Esophagus muscularis mucosa (tissue), 4 donors: ENCODE measurements at places on chromosomes 2 and 18. TPM values are rescaled to one million over a fixed set of nuclear protein-coding genes. Genes with fewer than 3 reads are reported as not detected.

GRCh38 chr2:193946806-193947205 is 1710.2 kb upstream of the SLC39A10 start:
- no peak for DNase-seq

DNA sequence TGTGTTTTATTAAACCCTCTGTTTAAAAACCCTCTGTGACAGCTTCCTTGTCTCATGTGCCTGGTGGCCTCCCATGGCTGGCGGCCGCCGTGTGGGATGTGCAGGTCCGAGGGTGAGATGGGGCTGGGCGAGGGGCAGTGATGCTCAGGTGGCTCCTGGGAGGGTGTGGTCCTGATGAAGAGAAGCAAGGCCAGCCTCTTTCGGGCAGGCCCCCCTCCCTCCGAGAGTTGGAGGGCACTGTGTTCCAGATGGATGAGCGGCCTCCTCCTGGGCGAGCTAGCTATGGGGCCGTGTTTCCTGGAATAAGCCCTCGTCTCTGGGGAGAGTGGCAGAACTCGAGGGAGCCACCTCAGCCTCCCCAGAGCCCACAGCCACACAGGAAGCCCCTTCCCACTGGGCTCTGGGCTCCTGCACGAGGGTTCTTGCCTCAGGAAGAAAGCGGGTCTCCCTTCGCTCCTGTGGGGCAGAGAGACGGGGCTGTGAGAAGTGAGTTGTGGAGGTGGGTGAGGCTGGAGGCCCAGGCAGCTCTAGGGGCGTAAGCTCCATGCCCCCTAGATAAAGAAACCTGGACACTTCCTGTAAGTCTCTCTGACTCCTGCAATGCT is 72.1 kb downstream of the ASB1 start:
- no peak for DNase-seq

DNA sequence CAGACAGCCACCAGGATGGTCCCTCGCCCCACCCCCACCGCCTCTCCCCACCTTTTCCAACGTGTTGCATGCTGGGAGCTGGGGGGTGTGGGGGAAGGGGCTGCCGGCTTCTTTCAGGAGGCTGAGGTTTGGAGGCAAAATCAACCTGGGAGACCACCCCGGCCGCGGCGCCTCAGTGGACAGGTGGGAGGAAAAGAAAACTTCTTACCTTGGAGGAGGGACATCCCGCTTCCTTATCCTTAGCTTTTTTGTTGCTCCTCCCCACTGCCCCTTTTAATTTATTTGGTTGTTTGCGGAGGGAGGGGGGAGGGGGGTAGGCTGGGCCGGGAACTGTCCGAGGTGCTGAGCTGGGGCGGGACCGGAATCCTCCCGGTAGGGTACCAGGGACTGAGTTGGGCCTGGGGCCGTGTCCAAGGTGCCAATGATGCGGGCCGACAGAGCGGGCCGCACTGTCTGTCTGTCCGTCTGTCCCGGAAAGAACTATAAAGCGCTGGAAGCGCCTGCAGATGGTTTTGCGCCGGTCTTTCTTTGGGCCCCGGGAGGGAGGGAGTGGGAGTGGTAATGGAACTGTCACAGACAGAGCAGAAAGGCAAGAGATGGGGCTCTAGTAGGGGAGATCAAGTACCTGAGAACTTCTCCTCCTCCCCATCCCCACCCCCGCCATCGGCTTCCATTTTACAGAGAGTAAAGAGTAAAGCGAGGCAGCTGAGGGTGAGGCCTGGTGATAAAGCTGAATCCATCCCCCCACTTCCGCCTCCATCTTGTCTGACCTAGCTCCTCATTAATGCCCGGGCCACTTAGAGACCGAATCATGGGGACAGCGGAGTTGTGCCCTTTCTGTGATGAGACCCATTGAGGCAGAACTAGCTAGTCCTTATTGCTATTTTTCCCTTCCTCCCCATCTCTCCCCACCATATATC is 2.4 kb downstream of the CDK5R2 start:
- DNase-seq, result no peak

- DNase-seq, result peak; percentile 31
These were observed 3.9 kb downstream of the CHST10 start for GRCh38 chr2:100413571-100413970.

DNA sequence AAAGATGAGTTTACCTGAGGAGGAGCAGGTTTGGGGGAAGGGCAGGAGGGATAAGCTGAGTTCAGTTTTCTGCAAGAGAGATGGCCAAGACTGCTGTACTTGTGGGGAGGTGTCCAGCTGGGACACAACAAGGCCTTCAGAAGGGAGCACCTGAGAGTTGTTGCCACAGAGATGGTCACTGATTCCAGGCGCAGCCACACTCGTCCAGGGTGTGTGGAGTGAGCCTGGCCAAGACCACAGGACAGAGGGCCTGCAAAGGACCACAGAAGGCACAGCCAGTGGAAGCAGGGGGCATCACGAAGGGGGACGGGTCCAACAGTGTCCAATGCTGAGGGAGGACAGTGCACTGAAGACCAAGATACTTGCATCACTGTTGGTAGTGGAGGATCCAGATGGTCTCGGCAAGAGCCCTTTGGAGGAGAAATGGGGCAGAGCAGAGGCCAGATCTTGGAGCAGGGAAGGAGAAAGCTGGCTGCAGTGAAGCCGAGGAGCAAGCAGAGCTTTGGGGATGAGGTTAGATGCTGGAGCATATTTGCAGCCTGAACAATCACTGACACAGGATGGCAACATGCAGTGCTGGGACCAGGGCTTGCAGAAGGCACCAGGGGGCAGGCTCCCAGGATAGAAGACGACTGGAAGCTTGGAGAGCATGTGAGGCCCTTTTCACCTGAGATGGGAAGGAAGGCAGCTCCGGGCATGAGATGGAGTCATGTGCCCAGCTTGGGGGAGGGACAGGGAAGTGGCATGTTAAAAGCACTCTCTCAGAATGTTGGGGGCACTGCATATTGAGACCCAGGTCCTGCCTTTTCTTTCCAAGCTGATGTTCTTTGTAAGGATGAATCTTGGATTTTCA is 214.0 kb downstream of the CYP26B1 start:
- DNase-seq, result peak; percentile 89

DNA sequence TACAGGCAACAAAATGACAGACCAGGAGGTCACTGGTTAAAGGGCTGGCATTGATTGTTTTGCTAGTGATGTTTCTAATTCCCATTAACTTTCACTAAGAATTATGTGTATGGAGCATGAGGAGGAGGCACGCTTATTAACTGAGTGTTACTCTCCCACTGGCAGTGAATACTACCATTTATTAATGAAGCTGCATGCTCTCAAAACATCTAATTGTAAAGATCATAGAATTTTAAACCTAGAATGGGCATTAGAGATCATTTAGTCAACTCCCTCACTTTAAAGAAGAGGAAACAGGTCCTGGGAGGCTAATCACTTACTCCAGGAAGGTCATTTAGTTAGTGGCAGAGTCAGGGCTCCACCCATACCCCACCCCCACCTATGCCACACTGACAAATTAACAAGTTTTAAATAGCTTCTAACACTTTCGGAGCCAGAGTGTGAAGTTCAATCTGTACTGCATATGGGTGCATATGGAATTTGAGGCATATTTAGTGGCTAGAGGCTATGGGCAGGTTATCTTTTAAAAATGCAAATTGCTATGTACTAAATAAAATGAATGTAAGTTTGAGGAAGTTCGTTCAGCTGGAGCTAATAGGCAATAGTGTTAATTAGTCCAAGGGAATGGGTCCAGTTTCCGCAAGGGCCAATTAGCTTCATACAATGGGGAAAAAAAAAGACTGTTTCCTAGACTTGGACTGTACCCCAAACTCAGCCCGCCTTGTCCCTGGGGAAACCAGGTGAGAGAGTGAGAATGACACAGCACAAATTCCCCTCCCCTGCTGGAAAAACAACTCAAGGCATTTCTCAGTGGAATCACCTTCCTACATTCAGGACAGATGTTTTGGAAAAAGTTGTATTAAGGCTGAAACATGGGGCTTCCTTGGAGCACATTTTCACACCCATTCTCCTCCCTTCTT is 178.8 kb downstream of the ICOS start:
- DNase-seq, result no peak

DNA sequence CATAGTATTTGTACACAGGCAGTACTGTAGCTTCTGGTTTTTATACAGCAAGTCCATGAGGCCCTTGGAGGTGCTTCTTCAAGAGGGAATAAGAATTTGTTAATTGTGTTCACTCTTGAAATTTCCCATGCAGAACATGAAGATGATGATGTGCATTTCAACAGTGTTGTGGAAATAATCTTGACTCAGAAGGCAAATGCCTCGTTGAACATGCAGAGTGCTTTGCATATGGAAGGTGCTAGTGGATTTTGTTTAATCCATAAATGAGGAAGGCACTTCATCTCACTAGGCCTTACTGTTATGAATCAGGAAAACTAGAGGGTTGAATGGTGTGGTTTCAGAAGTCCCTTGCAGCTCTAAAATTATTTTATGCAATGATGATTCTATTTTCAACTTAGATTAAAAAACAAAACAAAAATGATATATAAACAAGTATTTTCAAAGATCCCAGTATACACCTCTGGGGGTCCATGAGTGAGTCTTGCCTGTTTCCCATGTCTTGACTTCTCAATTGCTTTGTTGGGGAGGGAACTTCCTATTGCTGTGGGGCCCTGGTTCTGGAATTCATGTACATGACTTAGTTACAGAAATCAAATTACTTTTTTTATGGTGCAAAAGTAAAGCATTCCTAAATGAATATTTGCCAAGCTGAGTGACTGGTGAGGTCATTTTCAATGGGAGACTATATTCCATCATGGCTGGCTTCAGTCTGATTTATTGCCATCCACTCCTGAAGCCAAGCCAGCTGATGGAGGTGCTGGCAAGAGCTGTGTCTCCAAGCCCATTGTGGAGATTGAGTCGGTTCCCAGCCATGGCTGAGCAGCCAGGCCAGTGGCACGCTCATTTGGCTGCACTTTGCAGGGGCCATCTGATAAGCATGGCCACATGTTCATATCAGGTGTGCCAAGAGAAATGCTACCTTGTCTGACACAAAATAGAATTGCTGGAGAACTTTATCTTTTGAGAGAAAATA is 56.5 kb downstream of the MGAT5 start:
- DNase-seq, result no peak

DNA sequence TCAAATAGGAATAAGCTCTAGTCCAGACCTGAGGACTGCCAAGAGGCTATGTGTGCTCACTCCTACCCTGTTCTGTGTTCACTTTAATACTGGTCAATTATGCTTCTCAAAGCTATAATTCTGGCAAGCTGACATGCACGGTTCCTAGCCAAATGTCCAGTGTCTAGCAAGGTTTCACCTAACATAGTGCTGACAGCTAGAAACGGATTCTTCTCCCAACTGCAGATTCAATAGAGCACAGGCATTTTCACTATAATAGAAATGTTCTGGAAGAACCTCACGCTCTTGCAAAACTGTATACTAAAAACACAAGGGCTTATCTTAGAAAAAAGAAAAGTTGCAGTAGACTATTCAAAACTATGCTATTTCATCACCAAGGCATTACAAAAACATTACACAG is 45.1 kb downstream of the HDAC4 start:
- no peak for DNase-seq

DNA sequence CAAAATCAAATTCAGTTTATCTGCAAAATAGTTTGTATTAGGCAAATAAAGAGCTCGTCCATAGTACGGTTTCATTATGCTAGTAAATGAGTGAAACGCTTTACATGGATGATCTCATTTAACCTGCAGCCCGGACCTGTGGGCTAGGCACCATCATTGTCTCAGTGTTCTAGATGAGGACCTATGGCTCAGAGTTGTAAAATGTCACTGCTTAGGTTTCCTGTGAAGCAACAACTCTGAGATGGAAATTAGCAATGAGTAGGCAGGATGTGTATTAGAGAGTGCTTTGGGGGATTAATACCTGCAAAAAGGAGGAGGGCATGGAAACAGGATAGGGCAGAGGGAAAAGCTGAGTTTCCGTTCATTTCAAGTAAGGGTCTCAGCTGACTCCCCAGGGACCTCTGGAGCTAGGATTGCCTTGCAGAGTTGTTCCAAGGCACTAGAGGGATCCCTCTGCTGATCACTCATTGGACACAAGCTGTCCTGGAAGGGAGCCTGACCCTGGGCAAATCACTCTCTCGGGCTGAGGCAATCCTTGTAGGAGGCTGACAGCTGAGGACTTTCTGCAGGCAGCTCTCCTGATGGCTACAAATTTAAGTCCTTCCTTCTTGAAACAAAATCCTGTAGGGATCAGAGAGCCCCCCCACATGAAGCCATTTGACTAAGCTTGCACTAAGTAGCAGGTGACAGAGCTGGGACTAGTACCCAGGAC is 58.8 kb upstream of the SIX2 start:
- DNase-seq, result no peak

- DNase-seq, result no peak
These were observed 5.4 kb downstream of the RAB11FIP5 start for GRCh38 chr2:73107211-73107926.

- DNase-seq, result no peak
These were observed 50.6 kb upstream of the SETBP1 start for GRCh38 chr18:44630118-44630517.

DNA sequence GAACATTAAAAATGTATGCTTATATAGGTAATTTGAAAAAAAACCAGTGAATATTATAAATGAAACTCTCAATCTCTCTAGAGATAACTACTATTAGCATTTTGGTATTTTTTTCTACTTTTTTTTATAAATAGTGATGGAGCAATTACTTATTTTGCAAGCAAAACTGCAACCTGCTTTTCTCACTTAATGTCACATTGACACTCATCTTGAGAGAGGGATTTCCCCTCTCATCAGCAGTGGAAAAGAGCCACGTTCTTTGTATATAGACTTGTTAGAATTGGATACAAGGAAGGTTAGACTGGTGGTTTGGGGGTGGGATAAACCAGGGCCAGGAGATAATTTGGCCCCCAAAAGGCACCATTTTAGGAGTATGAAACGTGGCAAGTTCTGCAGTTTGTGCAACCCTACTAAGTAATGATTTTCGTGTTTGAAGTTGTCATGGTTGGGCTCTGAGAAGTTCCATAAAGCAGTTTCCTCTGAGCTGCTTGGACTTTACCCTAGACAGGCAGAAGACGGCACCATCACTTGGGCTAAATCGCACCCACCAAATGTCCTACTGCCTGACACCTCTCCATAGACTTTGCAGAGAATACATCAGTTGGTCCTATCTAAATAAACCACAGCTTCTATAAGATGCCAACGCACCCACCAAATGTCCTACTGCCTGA is 194.0 kb downstream of the ACTR3 start:
- DNase-seq, result no peak

GRCh38 chr2:176158186-176158591 is 1.1 kb downstream of the HOXD3 start:
- DNase-seq, result no peak

- DNase-seq, result no peak
These were observed 46.2 kb downstream of the LHCGR start for GRCh38 chr2:48709096-48710034.

DNA sequence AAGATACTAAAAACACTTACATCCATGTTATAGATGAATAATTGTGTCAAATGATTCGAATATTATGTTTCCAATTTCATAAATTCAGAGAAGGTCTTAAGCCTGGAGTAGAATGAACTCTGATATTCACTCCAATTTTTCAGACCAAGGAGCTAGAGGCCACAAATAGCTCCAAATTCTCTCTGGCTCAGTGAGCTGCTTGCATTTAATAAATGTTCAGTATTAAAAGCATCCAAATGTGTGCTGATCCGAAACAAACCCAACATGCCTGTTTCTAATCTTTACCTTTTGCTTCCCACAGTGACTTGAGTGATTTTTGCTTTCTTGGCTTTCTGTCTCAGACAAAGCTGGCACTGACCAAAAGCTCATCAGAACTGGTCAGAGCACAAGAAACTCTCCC is 291.4 kb downstream of the CCDC85A start:
- no peak for DNase-seq

LHCGR gene
- 4.6 TPM for total RNA-seq

ZNF521 gene
- total RNA-seq, result 17.4 TPM

VIL1 gene
- total RNA-seq, result not detected

RESP18 gene
- not detected for total RNA-seq

TCF23 gene
- not detected for total RNA-seq

CYS1 gene
- 56.4 TPM for total RNA-seq
